Activated naive CD8-positive, alpha-beta T cell treated with anti-CD3 and anti-CD28 coated beads, Interleukin-2, amount 50 U/mL, for 24 hours (primary cell): ENCODE measurements at places on chromosomes 2 and 18.

GRCh38 chr18:12005538-12006487 lies 24.5 kb downstream of the IMPA2 start:
- no peak for DNase-seq

DNA sequence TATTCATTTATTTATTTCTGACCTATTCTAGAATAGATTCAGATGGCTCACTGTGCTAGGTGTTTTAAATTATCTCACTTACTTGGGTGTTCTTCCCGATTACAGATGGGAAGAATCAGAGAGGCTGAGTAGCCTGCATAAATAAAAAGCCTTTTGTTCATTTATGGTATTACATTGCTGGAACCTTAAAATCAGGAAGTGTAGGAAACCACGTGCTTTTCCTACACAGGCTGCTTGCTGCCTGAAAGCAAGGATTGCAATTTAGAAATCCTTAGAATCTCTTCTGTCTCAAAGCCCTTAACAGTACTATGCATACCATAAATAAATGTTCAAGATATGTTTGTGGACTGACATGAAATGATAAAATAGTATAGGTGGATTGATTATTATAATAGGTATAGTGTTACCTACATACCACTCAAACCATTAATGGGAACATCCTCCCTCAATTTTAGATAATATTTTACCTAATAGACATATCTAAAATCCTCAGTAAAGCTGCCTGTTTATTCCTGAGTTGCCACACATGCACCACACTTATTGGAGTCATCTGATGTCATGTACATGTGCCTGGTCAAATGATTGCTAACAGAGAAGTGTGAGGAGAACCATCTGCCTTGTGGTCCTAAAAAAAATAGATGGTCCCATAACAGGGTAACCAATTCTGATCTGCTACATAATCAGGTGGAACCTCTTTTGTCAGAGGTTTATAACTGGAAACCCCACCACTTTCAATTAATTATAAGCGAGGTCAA lies 73.5 kb upstream of the C2orf15 start:
- no peak for DNase-seq

- DNase-seq = no peak
Observed at GRCh38 chr2:10738192-10738591, 16.8 kb downstream of the ATP6V1C2 start.

DNA sequence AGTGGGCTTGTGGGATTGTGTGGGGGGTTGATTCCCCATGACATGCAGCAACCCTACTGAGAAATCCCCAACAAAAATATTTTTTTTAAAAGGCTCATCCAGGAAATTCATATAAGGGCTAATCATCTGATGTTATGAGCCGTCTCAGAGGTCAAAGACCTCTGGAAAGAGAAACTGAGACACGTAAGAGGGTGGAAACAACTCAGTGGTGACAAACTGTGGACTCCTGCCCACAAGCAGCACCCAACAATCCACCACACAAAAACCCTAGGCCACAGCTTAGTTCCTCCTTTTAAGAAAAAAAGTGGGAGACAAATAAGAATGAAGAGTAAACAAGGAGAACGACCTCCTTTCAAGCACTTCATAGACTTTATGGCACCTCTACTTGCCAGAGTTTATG lies 1096.1 kb upstream of the NRXN1 start:
- DNase-seq = no peak

DNA sequence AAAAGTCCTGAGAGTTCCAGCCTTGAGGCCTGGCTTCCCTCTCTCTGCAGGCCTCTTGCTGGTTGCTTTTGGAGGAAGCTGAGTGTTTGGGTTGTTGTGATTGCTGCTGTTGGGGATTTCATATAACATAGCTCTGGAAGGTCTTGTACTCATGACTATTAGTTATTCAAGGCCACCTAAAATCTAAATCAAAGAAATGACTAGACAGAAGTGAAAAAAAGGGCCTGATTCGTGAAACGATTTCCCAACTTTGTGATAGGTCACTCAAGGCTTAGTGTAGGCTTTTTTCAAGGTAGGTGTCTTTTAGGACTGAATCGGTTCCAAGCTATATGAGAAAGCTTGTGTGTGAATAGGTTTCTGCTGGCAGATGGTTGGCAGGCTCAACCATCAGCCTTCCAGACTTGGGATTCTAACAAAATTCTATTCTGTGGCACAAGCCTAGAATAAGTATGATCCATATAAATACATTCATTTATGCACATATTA lies 164.4 kb downstream of the FMNL2 start:
- DNase-seq = no peak

- no peak for DNase-seq
Observed at GRCh38 chr2:120300385-120300784, 45.6 kb upstream of the INHBB start.

DNA sequence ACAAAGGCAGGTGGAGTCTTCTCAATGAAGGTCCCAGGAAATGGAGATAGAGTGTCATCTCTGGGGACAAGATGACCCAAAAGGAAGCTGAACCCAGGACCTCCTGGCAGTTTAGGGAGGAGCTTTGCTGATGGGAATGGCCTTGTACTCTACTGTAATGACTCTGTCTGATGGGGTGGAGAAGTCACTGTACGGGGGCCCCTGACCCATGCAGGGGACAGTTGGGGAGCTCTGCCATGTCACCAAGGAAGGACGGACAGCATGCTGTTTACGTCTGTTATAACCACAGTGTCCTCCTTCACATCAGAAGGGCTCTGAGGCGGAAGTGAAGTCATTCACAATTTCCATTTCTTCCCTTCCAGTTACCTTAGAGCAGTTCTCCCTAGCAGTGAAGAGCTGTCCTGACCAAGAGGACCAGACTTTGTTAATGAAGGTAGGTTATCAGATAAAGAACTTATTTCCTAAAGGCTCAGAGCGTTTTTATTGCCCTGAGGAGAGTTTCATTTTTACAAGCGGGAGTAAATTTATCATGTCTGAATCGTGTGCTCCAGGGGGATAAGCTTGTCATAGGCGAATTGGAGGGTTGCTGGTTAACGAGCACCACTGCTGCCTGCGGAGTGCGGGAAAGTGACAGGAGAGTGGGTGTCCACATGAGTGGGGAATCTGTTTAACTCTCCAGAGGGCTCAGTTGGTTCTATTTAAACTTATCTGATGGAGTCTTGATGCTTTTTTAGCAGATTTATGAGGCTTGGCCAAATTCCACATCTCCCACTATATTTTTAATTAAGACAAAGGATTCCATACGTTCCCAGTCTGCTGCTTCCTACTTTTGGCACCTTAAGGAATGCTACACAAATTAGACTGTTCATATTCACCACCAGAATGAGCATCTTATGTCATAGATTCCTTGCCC lies 71.6 kb upstream of the BCL2L11 start:
- no peak for DNase-seq

DNA sequence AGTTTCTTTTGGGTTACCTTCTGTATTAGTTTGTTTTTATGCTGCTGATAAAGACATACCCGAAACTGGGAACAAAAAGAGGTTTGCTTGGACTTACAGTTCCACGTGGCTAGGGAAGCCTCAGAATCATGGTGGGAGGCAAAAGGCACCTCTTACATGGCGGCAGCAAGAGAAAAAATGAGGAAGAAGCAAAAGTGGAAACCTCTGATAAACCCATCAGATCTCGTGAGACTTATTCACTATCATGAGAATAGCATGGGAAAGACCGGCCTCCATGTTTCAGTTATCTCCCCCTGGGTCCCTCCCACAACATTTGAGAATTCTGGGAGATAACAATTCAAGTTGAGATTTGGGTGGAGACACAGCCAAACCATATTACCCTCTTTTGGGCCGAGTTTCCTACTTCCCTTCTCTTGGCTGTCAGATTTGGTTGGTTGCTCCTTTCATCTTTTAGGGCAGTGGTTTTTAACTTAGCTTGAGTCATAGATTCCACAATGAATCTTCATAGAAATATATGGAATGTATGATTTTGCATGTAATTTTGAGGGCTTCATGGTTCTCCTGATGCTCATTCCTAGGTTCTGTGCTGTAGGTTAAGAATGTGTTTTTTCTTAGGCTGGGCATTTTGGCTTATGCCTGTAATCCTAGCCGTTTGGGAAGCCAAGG lies 44.2 kb downstream of the CEP192 start:
- DNase-seq = no peak

- DNase-seq = no peak
Observed at GRCh38 chr2:9179572-9180201, 26.9 kb upstream of the ASAP2 start.

DNA sequence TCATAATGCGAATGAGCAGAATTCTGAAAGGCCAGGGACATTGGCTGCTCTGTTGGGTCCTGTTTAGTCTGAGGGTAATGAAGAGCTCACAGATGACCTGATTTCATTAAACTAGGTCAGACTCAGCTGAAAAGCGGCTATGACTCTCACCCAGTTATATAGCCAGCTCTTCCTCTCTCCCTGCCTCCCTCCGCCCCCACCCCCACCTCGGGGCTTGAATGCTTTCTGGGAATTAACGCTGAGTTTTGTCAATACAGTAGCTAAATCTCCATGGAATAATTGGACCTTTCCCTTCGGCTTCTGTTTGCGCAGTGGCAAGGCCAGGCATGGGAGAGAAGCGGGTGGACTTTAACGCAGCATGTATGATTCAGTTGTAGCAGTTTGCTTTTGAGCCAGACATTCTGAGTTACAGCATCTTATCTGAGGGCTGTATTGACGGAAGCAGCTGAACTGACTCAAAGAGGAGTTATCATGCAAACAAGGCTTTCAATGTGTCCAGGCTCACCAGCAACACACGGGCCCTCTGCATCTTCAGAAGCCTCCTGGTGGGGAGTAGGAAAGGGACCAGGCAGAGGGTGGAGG lies 110.6 kb downstream of the MYCN start:
- DNase-seq = no peak

GRCh38 chr2:190563109-190563508 lies 28.6 kb upstream of the NEMP2 start:
- DNase-seq = peak; percentile 12

DNA sequence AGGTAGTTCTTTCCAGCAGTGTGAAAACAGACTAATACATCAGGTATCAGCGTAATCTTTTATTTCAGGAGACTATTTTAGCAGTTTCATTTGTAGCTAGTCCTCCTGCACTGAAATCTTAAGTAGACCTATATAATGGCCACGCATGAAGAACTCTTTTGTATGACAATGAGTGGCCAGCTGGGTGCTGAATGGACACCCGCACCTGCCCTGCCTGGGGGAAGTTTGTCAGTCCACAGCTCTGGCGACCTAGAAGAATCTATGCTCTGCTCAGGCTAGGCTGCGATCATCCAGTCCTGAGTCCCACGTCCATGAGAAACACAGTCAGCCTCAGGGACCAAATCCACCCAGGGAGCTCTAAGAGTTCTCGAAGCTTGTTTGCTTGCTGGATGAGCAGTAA lies 709.2 kb upstream of the ID2 start:
- DNase-seq = no peak

DNA sequence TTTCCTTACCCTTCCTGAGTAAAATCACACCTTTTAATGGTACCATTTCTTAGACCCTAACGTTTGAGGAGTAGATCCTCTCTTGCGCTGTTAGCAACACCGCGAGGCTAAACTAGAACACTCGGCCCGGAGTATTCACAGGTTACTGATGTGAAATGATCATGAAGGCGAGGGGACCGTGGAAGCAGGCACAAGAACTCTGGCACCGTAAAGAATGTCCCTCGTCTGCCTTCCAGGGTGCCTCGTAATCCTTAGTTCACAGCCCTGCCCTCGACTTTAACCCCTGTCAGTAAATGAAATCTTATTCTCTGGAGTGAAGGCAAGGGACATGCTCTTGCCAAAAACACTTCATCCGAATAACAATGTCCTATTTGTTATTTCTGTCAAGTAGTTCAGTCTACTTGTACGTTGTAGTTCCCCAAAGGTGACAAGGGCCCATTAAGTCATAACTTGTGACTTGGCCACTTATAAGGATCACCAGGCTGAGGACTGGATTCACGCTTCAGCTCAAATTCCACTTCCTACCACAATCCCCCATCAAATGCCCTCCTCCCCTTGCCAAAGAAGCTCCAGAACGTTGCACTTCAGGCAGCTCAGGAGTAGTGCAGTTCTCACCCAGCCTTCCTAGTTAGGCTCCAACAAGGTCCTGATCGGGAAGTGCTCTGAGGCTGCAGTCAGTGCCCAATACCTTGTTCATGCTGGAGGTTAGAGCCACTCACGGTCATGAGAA lies 43.3 kb upstream of the ITM2C start:
- no peak for DNase-seq

DNA sequence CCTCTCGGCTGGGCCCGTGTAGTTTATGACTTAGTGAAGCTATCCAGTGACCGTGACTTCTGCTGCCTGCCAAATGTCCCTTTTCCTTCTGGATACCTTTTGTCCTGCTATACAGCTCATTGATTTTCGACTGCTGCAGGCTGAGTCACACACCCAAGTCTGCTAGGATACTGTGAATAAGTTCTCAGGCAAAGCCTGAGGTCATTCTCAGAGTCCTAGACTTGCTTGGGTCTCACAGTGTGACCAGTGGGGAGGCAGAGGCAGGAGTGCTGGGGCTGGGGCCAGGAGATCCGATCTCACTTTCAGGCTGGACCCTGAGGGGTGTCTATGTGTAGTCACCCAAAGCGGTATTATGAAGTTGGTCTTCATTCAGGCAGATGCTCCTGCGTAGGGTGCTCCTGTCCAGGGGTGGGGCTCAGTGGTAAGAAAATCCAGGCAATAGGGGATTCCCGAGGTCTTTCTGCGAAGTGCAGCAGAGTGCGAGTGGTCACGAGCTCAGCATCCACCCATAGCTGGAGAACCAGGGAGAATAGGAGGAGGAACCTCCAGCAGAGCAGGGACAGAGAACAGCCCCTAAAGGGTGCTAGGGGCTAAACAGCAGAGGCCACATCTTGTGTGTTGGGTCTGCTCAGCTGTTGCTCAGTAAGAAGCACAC lies 268.6 kb upstream of the NCKAP5 start:
- DNase-seq = no peak

DNA sequence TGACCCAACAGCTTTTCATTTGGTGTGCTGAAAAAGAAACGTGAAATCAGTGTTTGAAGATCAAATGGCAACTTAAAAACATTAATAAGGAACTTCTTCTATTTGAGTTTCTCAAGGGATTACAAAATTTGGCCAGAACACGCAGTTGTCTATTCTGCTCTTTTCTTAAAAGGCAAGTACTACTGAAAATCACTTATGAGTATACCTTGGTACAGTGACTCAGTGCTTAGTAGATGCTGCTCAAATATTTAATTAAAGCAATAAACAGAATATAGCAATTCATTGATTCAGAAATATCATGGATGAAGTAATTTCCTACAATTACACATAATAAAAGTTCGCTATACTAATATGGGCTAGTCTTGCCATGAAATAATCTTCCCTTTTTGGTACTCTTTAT lies 38.2 kb upstream of the MCM6 start:
- DNase-seq = no peak
